ENCODE measurements at places on chromosomes 5 and 9.
A peak's percentile ranks its signal among the peaks of the same experiment; 100 is the strongest.

- DNase-seq = no peak
Measured at GRCh38 chr5:57658018-57658417, 175.4 kb upstream of the ACTBL2 start.

DNA sequence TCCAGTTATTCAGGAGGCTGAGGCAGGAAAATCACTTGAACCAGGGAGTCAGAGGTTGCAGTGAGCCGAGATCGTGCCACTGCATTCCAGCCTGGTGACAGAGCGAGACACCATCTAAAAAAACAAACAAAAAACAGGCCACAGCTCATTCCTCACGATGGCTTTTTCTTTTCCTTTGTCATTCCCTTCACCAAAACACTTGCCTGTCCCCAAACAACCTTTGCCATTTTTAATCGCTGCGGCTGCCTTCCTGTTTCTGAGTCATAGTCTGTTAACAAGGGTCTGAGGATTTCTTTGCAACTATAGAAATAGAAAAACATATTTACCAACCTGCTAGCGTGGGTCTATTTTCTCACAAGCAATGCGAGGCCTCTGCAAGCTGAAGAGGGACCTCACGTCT, 123.0 kb upstream of the FSTL4 start:
- DNase-seq = no peak

DNA sequence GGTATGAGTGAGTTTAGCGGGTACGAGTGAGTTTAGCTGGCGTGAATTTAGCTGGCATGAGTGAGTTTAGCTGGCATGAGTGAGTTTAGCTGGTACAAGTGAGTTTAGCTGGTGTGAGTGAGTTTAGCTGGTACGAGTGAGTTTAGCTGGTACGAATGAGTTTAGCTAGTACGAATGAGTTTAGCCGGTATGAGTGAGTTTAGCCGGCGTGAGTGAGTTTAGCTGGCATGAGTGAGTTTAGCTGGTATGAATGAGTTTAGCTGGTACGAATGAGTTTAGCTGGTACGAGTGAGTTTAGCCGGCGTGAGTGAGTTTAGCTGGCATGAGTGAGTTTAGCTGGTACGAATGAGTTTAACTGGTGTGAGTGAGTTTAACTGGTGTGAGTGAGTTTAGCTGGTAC, 41.0 kb downstream of the PNPLA7 start:
- DNase-seq = no peak

DNA sequence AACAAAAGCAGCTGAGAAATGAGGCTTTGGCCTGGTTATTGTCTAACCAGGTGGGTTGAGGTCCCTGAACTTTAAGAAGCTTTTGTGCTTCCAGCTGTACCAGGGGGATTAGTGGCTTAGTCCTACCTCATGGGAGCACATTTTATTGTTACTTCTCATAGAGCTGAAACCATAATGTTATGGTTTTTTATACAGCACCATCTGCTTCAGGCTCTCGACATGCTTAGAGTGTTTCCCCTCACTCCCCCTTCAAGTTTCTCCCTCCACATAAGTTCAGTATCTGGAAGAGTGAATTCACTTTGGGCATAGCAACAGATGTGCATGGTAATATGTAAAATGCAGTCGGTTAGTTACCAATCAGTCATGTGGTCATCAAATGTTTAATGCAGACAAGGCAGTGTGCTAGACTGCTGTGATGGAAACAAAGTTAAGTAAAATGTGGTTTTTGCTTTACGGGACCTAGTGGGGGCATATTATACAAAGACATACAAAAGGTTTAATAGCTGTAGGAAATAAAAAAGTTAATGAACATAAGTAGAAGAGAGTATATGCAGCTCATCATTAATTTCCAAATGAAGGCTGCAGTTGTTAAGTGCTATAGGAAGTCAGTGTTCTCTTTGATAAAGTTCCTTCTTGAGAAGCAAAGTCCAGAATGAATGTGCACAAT, 95.9 kb upstream of the SPRY4 start:
- DNase-seq = no peak

GRCh38 chr5:153573326-153574033, 83.0 kb downstream of the GRIA1 start:
- DNase-seq = no peak

- no peak for DNase-seq
Measured at GRCh38 chr9:13900449-13900848, 413.5 kb downstream of the NFIB start.

- no peak for DNase-seq
Measured at GRCh38 chr5:6573651-6574101, 59.2 kb downstream of the NSUN2 start.

- no peak for DNase-seq
Measured at GRCh38 chr9:93509084-93509483, 55.7 kb upstream of the FAM120AOS start.

GRCh38 chr9:98538626-98539031, 170.1 kb downstream of the GABBR2 start:
- DNase-seq = peak; percentile 63

GRCh38 chr5:80109646-80110478, 74.7 kb downstream of the THBS4 start:
- DNase-seq = peak; percentile 59

- DNase-seq = no peak
Measured at GRCh38 chr5:10913841-10914240, 152.8 kb upstream of the DAP start.

DNA sequence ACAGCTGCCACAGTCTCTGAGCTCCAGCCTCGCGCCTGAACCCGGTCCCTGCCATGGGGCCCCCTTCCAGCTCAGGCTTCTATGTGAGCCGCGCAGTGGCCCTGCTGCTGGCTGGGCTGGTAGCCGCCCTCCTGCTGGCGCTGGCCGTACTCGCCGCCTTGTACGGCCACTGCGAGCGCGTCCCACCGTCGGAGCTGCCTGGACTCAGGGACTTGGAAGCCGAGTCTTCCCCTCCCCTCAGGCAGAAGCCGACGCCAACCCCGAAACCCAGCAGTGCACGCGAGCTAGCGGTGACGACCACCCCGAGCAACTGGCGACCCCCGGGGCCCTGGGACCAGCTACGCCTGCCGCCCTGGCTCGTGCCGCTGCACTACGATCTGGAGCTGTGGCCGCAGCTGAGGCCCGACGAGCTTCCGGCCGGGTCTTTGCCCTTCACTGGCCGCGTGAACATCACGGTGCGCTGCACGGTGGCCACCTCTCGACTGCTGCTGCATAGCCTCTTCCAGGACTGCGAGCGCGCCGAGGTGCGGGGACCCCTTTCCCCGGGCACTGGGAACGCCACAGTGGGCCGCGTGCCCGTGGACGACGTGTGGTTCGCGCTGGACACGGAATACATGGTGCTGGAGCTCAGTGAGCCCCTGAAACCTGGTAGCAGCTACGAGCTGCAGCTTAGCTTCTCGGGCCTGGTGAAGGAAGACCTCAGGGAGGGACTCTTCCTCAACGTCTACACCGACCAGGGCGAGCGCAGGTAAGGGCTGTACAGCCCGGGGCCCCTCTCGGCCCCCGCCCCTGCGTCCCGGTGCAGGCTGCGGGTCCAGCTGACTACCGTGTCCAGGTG, 509 bp downstream of the LVRN start:
- DNase-seq = peak; percentile 89

DNA sequence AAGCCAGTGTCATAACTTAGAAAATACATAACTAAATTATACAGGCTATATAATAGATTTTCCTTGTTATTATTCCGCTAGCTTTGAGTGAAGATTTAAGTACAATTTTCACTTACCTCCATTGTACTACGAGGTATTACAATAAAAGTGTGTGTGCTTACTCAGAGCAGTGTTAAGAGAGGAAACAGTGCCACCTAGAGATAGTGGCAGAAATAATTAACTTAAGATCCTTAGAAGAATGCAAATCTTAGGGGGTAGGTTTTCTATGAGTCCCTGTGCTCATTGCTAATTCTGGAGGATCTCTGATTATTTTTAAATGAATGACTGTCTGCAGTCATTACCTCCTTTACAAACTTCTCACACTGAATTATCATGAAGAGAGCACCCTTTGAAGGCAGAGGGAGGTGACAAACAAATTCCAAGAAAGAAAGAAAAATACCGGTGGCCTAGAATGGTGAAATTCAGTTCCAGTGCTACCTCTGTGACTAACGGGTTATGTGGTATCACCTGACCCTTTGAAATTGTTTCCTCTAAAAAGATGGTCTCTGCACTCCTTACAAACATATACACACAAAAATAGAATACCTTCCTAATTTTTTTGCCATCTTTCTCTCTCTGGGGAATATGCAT, 379.8 kb downstream of the TRIM36 start:
- no peak for DNase-seq

DNA sequence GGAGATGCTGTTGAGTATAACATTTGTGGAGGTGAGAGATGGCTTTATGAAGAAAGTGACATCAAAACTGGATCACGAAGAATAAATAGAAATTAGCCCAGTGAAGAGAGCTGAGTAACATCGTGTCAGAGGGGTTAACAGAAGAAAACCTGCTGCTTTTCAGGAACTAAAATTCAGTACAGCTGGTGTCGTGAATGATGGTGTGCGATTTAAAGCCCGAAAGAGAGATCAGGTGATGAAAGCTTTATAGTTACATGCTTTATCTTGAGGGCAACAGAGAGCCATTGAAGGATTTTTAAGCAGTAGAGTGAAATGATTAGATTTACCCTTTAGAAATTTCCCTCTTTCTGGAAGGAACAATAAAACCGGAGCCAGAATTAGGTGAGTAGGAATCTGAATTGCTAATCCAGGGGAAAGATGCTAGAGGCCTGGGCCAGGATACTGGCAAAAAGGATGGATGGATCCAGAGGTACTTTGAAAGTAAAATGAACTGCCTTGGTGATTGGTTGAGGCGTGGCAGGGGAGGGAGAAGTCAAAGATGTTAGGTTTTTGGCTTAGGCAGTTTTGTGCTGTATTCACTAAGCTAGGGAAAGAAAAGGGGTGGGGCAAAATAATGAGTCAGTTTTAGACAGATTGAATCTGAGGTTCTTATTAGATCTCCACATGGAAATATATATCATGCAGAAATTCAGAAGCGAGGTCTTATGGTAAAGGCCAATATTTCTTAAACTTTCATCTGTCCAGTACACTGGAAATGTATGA, 3.4 kb downstream of the LRRC70 start:
- DNase-seq = no peak

DNA sequence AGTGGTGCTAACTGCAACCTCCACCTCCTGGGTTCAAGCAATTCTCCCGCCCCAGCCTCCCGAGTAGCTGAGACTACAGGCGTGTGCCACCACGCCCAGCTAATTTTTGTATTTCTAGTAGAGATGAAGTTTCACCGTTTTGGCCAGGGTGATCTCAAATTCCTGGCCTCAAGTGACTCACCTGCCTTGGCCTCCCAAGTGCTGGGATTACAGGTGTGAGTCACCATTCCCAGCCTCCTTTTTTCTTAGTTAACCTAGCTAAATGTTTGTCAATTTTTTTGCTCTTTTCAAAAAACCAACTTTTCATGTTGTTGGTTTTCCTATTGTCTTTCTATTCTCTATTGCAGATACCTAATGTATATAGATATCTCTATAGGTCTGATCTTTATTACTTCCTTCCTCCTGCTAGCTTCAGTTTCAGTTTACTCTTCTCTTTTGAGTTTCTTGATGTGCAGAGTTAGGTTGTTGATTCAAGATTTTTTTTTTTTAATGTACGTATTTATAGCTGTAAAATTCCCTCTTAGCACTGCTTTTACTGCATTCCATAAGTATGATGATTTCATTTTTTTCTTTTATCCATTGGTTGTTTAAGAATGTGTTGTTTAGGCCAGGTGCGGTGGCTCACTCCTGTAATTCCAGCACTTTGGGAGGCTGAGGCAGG, 32.9 kb downstream of the FGD3 start:
- DNase-seq = no peak

Data from retina (tissue), 1 donor.